ENCODE measurements at places on chromosomes 2 and 18.

DNA sequence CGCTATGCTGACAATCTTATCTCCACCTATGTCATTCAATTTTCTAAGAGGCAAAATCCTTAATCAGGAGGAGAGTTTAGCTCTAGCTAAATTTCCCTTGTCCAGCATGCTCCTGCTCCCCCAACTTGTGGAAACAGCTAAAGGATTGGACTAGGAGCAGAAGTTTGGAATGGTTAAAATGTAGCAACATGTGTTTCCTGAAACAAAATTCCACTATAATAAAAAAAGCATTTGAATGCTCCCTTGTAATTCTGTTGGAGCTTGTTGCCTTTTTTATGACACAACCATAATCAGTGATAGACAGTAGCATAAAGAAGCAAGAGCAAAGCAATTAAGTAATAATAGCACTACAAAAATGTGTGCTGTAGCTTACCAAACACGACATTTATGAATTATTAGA is 6.9 kb downstream of the ACTR3 start:
- no peak for DNase-seq

DNA sequence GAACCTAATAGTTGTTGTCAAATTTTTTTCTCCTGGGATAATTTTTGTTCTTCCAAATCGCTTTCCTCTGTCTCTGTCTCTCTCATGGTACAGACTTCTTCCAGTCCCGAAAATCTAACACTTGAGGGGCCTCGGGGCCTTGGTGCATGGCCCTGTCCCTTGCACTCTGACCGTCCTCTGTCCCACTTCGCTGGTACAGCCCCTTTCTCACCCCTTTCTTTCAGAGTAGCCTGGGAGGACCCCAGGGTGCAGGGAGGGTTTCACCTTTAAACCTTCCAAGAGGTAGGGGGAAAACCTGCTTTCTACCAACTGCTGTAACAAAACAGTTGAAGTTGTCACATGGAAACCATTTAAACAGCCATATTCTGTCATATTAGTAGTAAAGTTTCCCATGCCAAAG is 22.2 kb upstream of the FAHD2A start:
- no peak for DNase-seq

DNA sequence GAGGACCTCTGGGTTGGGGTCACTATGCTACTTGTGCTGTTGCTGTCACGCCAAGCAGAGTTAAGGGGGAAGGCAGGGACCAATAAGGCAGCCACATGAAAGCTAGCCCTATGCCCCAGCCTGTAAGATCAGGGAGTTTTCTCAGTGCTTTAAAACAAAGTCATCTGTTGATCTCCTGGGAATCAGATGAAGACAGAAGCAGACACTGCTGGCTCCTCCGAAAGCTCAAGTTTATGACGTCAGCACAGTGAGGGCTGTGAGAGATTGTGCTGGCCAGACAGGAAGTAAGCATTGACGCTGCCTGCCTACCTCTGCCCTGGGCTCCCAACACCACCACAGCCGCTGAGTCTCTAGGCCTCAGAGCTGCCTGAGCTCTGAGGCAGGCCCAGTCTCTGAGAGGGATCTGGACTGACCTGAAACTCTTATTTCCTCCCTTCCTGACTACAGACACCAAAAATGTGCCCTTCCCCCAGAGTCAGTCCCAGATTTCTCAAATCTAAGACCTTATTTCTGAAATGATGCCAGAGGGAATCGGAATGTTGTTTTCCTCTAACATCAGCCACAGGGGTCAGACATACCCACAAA is 118.1 kb upstream of the EPAS1 start:
- DNase-seq = no peak

GRCh38 chr2:110115291-110116032 is at the start of gene MALL:
TSS of gene MALL (minus strand) at chr2:110115822. CDS start at chr2:110115792, 30 bp downstream.
- DNase-seq = no peak

DNA sequence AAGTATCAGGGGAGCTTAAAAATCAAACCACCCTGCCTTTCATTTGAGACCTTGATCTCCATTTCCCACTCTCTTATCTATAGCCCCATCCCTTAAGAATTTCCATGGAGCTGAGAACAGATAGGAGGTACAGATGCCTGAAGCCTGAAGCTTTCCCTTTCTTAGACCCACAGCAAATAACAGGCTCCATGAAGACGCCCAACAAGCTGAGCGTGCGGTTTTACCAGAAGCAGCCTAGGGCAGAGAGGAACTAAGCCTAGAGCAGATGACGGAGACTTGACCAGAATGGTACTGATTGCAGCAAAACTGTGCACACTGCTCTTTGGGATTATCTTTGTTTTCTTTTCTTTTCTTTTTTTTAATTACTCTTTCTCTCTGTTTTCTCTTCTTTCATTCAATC is 1.7 kb upstream of the ERBB4 start:
- DNase-seq = no peak

DNA sequence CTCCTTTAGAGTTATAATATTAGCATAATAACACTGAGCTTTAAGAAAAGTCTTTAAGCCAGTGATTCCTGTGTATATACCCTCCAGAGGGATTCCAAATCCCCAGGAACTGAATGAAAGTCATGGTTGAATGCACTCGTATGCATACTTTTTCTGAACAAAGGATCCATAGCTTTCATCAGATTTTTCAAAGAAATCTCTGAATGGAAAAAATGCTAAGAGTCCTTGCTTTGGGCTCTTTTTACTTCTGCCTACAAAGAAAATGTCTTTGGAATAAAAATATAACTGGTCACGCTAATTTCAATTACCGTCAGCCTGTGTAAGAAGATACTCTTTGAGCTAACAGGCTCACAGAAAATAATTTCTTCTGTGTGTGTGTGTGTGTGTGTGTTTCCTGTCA is 939.5 kb downstream of the ERBB4 start:
- DNase-seq = no peak

- DNase-seq = no peak
These were observed 52.7 kb downstream of the TAF1B start for GRCh38 chr2:9895669-9896590.

GRCh38 chr2:73947412-73948018 is 20.8 kb downstream of the DGUOK start:
- DNase-seq = no peak

GRCh38 chr2:191374939-191375338 is 129.7 kb downstream of the MYO1B start:
- DNase-seq = no peak

DNA sequence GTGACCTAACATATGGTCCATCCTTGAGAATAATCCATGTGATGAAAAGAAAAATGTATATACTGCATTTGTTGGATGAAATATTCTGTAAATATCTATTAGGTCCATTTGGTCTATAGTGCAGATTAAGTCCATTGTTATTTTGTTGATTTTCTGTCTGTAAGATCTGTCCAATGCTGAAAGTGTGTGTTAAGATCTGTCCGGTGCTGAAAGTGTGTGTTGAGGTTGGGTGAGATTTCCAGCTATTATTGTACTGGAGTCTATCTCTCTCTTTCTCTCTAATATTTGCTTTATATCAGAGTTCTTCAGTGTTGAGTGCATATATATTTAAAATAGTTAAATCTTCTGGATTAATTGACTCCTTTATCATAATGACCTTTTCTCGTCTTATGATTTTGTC is 828.8 kb upstream of the CRIM1 start:
- no peak for DNase-seq

DNA sequence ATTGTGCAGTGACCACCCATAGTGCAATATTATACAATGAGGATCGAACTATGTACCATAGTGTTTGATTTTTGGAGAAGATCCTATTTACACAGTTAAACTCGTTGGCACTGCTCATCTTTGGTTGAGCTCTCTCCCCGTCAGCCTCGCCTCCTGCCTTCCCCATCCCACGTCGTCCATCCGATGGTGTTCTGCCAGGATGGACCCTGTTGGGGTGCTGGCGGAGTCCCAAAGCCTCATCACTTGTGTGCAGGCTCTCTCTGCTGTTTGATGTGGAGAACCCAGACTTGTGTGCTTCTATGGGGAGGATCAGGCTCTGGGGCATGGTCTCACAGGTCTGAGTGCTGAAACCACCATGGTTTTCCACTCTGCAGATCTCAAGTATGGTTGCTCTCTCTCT is 85.4 kb downstream of the ITGB1BP1 start:
- DNase-seq = no peak

DNA sequence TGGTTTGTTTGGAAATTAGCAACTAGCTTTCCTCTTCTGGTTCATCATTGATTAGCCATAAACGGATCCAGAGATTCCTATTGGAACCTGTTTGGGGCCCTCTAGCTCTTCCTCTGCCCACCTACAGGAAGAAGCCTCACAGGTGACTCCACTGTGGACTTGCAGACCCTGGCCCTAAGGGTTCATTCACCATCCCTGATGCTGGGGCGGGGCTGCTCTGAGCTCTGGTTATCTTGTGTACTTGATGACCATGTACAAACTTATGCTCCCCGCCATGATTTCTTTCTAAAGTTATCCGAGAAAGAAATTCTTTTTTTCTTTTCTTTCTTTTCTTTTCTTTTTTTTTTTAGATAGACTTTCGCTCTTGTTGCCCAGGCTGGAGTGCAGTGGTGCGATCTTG is 33.9 kb upstream of the INHBB start:
- no peak for DNase-seq

GRCh38 chr2:216318521-216318874 is 53.8 kb downstream of the MARCHF4 start:
- no peak for DNase-seq

DNA sequence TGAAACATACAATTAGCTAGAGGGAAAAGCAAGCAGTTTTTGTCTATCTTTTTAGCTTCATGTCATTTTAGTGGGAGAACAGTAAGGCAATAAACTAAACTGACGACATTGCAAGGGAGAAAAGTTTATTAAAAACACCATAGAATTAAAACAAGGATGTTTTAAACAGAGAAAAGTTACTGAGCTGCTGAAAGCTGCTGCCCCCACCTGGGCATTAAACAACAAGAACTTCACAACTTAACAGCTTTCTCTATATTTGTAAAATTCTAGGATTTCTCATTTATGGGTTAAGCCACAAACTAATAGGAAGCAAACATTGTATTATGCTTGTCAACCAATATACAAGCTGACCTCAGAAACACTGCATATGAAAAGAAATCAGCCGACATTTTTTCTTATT is 289.2 kb downstream of the ERBB4 start:
- no peak for DNase-seq

- no peak for DNase-seq
These were observed 80.5 kb upstream of the AFF3 start for GRCh38 chr2:100222844-100223243.

GRCh38 chr2:26283606-26284005 is 38.9 kb downstream of the HADHB start:
- no peak for DNase-seq

DNA sequence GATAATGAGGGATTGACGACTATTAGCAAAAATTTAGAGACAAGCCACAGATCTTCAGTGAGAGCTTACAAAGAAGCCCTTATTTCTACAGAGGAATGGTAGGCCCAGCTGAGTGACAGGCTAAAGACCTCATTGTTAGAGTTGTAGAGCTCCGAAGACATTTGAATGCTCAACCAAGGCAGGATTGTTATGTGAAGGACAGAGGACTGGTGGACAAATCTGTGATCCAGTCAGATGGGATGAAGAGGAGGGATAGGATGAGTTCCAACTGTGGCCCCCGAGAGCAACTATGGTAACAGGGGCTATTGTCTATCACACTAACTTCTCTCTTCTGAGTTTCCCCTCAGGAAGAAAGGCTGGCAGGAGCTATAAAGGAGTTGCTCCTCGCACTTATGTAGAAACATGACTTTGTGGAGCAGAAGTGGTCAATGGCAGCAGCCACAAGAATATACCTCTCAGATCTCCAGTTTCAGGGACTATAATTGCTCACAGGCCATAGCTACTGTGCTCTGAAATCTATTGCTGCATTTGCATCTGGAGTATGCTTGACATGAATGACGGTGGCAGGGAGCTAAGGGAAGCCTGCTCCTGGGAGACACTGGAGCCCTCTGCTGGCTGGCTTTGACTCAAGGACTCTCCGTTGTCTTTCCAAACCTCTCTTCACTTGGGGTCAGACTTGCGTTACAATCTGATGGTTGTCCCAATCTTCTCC is 50.3 kb upstream of the GREB1L start:
- no peak for DNase-seq

GRCh38 chr2:173264603-173265366 is 89.9 kb upstream of the CDCA7 start:
- DNase-seq = no peak

GRCh38 chr2:28062867-28063266 is 172.3 kb downstream of the BABAM2 start:
- DNase-seq = no peak

DNA sequence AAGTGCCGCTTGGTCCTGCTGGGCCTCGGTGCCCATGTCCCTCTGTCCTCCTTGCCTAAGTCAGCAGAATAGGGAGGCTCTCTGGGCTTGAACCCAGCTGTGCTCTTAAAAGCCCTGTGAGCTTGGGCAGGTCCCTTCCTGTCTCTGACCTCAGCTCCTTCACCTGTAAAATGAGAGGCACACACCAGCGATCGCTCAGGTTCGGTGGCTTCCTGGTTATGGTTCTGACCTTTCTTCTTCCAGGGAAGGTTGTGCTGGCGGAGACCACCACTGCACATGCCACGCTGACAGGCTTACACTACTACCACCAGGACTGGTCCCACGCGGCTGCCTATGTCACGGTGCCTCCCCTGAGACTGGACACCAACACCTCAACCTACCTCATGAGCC is 36.1 kb upstream of the MAPRE3 start:
- no peak for DNase-seq

DNA sequence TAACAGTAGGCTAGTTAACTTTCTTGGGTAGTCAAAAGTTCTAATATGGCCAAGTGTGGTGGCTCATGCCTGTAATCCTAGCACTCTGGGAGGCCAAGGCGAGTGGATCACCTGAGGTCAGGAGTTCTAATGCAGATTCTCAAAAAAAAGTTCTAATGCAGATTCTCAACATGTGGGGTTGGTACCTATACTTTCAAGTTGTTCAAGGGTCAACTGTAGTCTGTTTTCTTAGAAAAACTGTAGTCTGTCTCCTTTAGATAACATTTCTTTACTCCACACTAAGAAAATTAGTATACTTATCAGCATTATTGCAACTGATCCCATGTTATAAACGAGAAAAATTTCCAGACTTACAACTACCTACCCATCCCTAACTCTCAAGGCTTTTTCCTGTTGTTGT is 16.6 kb downstream of the INO80D start:
- DNase-seq = no peak

GRCh38 chr2:189835855-189836558 is 51.8 kb downstream of the PMS1 start:
- no peak for DNase-seq

- DNase-seq = no peak
These were observed 4.1 kb downstream of the TGFBRAP1 start for GRCh38 chr2:105325389-105325963.

DNA sequence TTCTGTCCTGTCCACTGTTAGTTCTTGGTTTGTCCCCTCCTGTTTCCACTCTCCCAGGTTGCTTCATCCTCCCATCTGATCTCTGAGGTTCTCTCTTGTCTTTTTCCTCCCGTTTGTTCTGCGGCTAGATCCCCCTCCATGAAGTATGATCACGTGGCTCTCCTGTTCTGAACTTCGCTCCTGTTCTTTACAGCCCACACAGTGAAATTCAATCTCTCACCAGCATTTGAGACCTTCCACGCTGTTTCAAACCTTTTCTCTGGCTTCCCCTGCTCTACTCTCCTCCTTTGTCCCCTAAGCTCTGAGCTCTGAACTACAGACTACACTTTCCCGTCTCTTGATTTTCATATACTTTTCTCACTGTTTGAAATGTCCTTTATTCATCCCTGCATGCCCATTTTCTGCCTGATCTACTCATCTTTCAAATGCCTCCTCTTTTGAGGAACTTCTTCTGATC is 83.5 kb downstream of the OSBPL6 start:
- no peak for DNase-seq

Data from right renal cortex interstitium (tissue), 3 donors.